ENCODE measurements at places on chromosomes 6 and 20.

- no peak for DNase-seq
Observed at GRCh38 chr6:16555550-16555949, 205.7 kb downstream of the ATXN1 start.

DNA sequence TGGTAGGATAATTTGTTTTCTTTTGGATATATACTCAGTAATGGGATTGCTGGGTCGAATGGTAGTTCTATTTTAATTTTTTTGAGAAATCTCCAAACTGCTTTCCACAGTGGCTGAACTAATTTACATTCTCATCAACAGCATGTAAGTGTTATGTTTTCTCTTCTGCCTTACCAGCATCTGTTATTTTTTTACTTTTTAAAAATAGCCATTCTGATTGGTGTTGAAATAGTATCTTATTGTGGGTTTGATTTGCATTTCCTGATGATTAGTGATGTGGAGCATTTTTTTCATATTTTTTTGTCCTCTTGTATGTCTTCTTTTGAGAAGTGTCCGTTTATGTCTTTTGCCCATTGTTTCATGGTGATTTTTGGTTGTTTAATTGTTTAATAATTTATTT is 11.9 kb downstream of the HINT3 start:
- DNase-seq, result no peak

DNA sequence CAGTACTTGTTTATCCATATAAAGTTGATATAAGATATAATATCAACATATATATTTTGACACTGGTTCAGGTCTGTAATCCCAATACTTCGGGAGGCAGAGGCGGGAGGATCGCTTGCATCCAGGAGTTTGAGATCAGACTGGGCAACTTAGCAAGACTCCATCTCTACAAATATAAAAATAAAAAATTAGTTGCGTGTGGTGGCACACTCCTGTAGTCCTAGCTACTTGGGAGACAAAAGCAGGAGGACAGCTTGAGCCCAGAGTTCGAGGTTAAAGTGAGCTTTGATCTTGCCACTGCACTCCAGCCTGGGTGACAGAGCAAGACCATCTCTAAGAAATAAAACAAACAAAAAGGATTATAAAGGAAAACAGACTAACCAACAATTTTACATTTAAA is 8.9 kb upstream of the KATNA1 start:
- DNase-seq, result no peak

- DNase-seq, result no peak
Observed at GRCh38 chr6:15849395-15849794, 186.6 kb upstream of the DTNBP1 start.

GRCh38 chr20:57372581-57373350 is 18.4 kb upstream of the RBM38 start:
- no peak for DNase-seq

DNA sequence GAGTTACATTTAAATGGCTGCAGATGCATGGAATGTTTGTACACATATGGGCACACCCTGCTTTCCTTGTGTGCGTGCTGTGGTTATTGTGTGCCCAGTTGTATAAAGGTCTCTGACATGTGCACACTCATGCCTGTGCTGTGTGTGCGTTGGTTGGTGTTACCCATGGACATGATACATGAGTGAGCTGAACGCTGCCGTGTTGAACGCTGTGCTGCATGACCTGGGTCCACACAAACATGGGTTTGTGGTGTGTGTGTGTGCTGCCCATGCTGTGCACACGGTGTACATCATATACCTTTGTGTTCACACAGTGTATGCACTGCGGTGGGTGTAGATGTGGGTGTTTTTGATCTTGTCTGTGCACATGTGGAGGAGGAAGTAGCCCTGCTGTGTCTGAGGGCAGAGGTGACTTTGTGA is 54.4 kb downstream of the TOX2 start:
- no peak for DNase-seq

DNA sequence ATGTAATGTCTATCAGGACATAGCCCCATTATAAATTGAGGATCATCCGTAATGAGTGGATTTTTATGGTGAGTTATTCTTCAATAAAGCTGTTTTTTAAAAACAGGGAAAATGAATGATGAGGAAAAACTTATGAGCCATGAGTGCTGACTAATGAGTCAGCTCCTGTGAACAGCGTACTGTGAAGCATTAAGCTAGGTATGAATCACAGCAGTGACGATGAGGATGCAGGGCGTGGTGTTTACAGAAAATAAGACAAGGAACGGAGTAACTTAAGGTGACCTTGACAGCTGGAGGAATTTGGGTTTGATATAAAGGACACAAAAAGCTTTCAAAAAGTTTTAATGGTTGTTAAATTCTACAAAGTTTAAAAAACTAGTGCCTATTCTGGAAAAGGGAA is 96.3 kb downstream of the FOXF2 start:
- DNase-seq, result no peak

DNA sequence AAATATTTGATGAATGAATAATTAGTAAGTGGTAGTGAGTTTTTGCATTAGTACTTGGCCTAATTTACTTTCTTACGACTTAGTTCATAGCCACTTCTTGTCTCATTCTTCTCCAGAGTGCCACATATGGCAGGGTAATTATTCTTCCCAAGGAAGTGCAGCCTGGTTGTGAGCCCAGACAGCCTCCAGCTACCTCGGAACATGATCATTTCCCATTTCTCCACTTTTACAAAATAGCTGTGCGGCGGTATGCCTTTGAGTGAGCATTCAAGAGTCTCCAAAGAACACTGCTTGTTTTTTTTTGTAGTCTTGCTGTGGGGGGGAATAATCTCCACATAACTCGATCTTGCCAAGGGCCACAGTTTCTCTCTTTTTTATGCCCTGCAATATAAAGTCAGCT is 765.0 kb downstream of the HDGFL1 start:
- no peak for DNase-seq

- no peak for DNase-seq
Observed at GRCh38 chr6:149380523-149380922, 19.5 kb upstream of the SUMO4 start.

DNA sequence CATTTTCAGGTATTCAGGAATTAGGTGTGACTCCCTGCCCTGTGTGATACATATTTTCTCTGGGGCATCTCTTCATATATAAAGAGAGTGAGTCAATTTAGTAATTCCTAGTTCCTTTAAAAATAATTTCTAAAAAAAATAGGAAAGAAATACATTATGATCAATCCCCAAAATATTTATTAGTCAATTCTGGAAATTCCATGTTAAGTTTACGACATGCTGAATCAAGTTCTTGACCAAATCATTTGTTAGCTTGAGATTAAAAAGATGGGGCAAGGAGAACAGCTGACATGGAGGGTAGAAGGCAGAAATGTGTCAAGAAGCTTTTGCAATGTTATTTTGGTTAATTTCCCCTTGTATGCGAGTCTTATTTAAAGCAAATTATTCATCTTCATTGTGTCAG is 22.7 kb upstream of the PRDM1 start:
- no peak for DNase-seq

GRCh38 chr20:24147961-24148360 is 159.4 kb upstream of the GGTLC1 start:
- no peak for DNase-seq

DNA sequence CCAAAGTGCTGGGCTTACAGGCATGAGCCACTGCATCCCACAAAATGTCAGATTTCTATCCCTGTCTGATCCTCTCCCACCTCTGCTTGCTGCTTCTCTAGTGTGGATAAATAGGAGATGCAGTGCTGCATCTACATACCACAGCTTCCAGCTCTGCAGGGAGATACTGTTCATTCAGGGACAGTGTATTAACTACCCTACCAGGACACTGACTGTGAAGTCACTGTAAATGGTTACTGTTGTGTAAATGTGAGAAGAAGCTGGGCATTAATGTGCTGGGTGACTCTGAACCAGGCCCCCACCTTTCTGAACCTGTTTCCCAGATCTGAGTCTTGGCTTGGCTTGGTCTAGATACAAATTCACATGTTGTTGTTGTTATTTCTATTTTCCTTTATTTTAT is 488.6 kb upstream of the SULF2 start:
- no peak for DNase-seq

DNA sequence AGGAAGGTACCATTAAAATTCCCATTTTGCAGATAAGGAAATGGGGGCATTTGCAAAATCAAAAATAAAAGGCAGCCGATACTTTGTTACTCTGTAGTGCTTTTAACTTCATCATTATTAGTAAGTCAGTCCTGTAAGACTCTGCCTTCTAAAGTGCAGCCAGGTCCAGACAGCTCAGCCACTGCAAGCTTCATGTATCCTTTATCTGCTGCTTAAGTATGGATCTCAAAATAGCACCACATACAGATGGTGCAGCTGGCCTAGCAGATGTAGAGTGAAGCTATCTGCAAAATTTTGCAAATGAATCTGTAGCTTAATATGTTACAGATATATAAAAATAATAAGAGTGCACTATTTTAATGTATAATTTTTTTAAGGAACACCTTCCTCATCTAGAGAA is 53.4 kb downstream of the NUS1 start:
- no peak for DNase-seq

Measured in stimulated activated CD4-positive, alpha-beta T cell treated with anti-CD3 and anti-CD28 coated beads, Interleukin-4, amount 100 ng/mL, for 4 hours (primary cell).